Hepatocyte (in vitro differentiated cells): ENCODE measurements at places on chromosomes 3 and 15. TPM values are rescaled to one million over a fixed set of nuclear protein-coding genes. Genes with fewer than 3 reads are reported as not detected.
A peak's percentile ranks its signal among the peaks of the same experiment; 100 is the strongest.

DNA sequence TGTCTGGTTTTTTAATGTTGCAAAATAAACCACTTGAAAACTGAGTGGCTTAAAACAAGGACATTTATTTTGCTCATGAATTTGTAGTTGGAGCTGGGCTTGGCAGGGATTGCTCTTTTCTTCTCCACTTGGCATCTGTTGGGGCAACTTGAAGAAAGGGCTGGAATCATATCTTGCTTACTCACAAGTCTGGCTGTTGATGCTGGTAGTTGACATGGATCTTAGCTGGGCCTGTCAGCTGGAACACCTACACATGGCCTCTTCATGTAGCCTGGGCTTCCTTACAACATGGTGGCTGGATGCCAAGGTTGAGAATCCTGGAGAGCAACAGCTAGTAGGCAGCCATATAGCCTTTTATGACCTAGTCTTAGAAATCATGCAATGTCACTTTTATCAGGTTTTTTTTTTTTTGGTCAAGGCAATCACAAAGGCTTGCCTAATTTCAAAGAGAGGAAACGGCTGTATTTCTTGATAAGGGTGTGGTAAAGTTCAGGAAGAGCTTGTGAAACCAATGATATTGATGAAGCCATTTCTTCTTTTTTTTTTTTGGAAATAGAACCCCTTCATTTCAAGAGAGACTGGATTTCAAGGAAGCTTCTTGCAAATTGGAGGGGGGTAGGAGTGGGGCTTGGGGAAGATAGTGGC, 262.1 kb downstream of the IL20RB start:
- H3K4me1 ChIP-seq, result no peaks in the 10 kb centered on the region
- no peak overlapping the region for H3K27ac ChIP-seq
- H3K27me3 ChIP-seq, result no peaks in the 10 kb centered on the region
- no peak for DNase-seq

GRCh38 chr3:142963234-142963515, 299 bp downstream of the PAQR9 start:
- no peak overlapping the region for H3K4me3 ChIP-seq
- H3K27me3 ChIP-seq, result peaks cover 71% of the 10 kb centered on the region
- DNase-seq, result no peak
- no peaks in the 10 kb centered on the region for H3K4me1 ChIP-seq

- no peaks in the 10 kb centered on the region for H3K27me3 ChIP-seq
- H3K27ac ChIP-seq, result peak overlapping the region; percentile 91
- no peaks in the 10 kb centered on the region for H3K36me3 ChIP-seq
- no peak for DNase-seq
- H3K4me1 ChIP-seq, result peaks cover 23% of the 10 kb centered on the region
These were observed 112.6 kb downstream of the FILIP1L start for GRCh38 chr3:100001526-100002270.

- H3K4me3 ChIP-seq, result no peak overlapping the region
- no peak overlapping the region for H3K27ac ChIP-seq
- H3K27me3 ChIP-seq, result no peaks in the 10 kb centered on the region
- peak; percentile 32 for DNase-seq
- no peaks in the 10 kb centered on the region for H3K36me3 ChIP-seq
- peaks cover 3% of the 10 kb centered on the region for H3K4me1 ChIP-seq
These were observed 47.6 kb downstream of the TRIM71 start for GRCh38 chr3:32865383-32865782.

The NSMCE3 gene
- 15.3 and 16.3 TPM in 2 replicates for polyA plus RNA-seq

The DCLK3 gene
- not detected in 2 replicates for polyA plus RNA-seq

DNA sequence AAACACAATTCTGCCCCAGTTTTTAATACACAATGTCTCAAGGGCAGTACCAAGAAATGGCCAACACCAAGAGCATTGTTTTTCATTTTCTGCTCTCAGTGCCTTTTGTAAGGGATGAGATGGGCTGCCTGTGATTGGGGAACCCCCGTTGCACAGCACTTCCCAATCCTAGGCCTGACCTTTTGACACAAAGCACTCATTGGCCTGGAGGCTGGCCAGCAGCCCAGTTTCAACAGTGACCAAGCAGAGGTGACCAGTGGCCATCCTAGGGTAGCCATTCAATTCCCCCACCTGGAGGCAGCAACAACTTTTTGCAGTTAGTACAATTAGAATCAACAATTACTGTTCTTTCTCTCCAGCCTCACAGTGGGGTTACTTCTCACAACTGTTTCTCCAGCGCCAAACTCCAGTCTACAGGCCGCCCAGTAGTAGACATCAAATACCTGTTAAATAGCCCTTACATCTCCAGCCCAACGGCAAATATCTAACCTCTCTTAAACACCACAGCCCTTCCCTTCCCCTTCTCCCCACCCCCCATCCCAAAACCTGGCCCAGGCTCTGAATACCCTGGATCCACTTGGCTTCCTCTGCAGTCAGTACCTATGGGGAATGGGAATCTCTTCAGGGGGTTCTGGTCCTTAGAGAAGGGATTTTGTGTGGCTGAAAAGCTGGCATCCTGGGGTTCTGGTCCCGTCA, 8.9 kb upstream of the LRRC2 start:
- peaks cover 25% of the 10 kb centered on the region for H3K27me3 ChIP-seq
- DNase-seq, result no peak
- H3K4me3 ChIP-seq, result no peak overlapping the region
- H3K36me3 ChIP-seq, result no peaks in the 10 kb centered on the region

The PXYLP1 gene
- 14.5 and 21.3 TPM in 2 replicates for polyA plus RNA-seq

DNA sequence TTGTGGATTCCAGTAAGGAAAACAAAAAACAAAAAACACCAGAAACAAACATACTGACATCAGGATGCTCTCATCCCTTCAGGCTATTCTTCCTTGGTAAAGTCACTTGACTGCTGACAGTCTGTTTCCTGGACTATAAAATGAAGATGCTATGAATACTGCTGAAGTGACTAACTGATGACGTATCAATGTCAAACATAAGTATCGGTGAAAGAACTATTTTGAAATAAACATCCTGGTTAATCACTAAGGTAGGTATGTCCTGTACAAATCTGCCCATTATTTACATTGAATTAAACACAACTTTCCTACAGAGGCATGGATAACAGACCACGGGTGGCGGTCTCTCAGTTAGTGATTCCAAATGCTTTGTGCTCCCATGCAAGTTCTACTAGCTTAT, 45.9 kb downstream of the CHAC1 start:
- H3K4me3 ChIP-seq, result no peak overlapping the region
- no peaks in the 10 kb centered on the region for H3K36me3 ChIP-seq

The THSD4 gene
- polyA plus RNA-seq, result 3.3 and 4.3 TPM in 2 replicates

GRCh38 chr15:101010781-101011180, 91.6 kb downstream of the LRRK1 start:
- peaks cover 6% of the 10 kb centered on the region for H3K4me1 ChIP-seq
- H3K4me3 ChIP-seq, result no peak overlapping the region
- no peak for DNase-seq
- H3K27ac ChIP-seq, result no peak overlapping the region

DNA sequence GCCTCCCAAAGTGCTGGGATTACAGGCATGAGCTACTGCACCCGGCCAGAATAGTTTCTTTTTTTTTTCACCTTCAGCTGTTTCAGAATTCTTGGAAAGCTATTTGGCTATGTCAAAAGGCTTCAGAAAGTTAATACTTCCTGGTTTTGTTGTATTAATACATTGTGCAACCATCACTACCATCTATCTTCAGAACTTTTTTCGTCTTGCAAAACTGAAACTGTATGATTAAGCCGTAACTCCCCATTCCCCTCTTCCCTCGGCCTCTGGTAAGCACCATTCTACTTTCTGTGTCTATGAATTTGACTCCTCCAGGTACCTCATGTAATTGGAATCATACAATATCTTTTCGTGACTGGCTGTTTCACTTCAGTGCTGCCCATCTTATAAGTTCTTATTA, 5.2 kb upstream of the NOX5 start:
- DNase-seq, result no peak
- H3K4me3 ChIP-seq, result no peak overlapping the region
- peaks cover 11% of the 10 kb centered on the region for H3K4me1 ChIP-seq
- H3K27me3 ChIP-seq, result no peaks in the 10 kb centered on the region
- no peaks in the 10 kb centered on the region for H3K36me3 ChIP-seq

DNA sequence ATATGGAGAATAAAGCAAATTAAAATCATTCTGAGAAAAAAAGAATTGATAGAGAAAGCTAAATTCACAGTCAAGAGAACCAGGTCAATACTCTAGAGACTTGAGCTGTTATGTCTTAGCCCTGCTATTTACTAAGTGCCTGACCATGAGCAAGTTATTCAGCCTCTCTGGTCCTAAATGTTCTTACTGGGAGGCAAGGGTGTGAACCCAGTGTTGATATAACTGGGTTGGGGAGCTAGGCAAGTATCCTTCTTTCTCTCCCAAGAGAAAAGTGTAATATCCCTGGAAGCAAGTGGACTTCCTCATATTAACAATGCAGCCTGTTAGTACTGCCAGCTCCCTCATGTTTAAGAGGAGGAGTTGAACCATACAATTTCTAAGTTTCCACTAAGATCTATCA, 488.9 kb upstream of the RASGRP1 start:
- no peak for DNase-seq
- H3K27me3 ChIP-seq, result no peaks in the 10 kb centered on the region
- H3K27ac ChIP-seq, result no peak overlapping the region
- H3K4me1 ChIP-seq, result no peaks in the 10 kb centered on the region
- H3K36me3 ChIP-seq, result no peaks in the 10 kb centered on the region
